ENCODE measurements at places on chromosomes 12 and 14.

GRCh38 chr12:56061982-56062381 is 18.0 kb upstream of the ERBB3 start:
- DNase-seq: no peak
- no peak overlapping the region for H3K4me3 ChIP-seq
- H3K4me1 ChIP-seq: peaks cover 3% of the 10 kb centered on the region
- no peaks in the 10 kb centered on the region for H3K36me3 ChIP-seq

DNA sequence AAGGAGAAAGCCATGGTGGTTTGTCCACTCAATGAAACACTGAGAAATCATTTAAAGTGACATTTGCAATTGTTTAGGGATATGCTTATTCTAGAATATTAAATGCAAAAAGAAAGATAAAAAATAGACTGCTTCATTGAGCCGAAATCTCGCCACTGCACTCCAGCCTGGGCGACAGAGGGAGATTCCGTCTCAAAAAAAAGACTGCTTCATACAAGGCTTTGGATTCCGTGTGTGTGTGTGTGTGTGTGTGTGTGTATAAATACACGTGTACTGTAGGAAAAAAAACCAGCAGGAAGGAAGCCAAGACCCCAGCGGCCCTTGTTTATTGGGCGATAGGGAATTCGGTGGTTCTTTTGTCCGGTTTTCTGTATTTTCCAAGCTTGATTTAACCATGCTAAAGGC is 3.2 kb upstream of the ZNF839 start:
- H3K4me3 ChIP-seq: peak overlapping the region; percentile 95
- peak overlapping the region; percentile 98 for H3K27ac ChIP-seq
- DNase-seq: peak; percentile 62

DNA sequence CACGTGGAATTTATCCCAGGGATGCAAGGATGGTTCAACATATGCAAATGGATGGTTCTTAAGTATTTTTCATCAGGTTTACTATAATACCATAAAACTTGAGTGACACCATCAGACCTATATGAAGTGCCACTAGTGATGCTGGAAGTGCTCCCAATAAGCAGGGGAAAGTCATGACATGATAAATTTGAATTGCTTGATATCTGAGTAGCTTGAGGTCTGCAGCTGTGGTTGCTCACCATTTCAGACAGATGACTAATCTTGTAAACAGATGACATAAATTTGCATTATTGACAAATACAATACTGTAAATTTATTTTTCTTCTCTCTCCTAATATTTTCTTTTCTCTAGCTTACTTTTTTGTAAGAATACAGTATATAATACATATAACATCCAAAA is 13.7 kb upstream of the PRPF39 start:
- H3K4me3 ChIP-seq: no peak overlapping the region
- H3K36me3 ChIP-seq: no peaks in the 10 kb centered on the region
- DNase-seq: no peak
- no peak overlapping the region for H3K27ac ChIP-seq
- no peaks in the 10 kb centered on the region for H3K4me1 ChIP-seq

DNA sequence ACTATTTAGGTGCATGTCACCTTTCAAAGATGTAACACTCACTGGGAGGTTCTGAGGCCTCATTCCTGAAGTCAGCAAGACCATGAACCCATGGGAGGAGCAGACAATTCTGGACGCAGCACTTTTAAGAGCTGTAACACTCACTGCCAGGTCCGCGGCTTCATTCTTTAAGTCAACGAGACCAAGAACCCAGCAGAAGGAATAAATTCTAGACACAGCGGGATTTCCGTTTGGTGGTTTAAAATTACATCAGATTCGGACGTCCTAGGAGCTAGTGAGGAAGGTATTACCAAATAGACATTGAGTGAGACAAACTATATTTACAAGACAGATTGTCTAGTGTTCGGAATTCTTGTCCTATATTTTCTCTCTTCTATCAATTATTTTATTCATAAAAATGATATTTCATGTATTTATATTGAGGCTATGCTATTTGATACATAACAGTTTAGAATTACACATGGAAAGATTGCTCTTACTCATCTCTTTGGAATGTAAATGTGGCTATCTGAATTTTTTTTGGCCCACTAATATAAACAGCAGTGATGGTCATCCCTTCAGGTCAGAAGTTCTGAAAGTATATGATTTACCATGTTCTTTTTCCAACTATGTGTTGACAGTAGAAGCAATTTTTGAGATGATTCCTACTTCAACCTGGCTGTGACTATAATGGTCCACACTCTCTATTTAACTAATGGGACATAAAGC is 1973.0 kb upstream of the FLRT2 start:
- H3K27me3 ChIP-seq: no peaks in the 10 kb centered on the region
- no peak overlapping the region for H3K27ac ChIP-seq
- H3K4me1 ChIP-seq: no peaks in the 10 kb centered on the region
- DNase-seq: no peak
- H3K36me3 ChIP-seq: no peaks in the 10 kb centered on the region

DNA sequence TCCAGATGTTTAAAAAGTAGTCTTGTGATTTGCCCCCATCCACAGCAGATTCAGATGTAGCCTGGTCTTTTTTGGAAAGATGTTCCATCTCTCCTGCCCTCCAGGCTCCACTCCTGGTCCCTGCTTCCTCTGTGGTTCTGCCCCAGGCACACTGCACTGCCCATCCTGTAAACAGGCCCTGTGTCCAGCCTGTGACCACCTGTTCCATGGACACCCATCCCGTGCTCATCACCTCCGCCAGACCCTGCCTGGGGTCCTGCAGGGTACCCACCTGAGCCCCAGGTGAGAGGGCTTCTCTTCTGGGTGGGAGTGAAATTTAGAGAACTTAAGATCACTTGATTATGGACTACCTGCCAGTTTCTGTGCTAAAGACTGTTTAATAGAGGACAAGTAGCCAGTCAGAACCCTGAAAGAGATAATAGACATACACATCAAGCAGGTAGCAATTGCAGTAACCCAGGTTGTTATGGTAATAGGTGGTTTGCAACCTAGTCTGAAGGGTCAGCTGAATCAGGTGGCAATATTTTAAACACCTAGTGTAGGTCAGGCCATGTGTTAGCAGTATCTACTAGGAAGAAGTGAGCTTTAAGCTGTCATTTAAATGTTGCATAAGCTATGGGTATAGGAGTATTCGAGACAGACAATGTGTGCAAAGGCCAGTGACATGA is 2.1 kb downstream of the RNF31 start:
- H3K27me3 ChIP-seq: no peaks in the 10 kb centered on the region
- peaks cover 51% of the 10 kb centered on the region for H3K36me3 ChIP-seq
- peak overlapping the region; percentile 40 for H3K4me3 ChIP-seq

DNA sequence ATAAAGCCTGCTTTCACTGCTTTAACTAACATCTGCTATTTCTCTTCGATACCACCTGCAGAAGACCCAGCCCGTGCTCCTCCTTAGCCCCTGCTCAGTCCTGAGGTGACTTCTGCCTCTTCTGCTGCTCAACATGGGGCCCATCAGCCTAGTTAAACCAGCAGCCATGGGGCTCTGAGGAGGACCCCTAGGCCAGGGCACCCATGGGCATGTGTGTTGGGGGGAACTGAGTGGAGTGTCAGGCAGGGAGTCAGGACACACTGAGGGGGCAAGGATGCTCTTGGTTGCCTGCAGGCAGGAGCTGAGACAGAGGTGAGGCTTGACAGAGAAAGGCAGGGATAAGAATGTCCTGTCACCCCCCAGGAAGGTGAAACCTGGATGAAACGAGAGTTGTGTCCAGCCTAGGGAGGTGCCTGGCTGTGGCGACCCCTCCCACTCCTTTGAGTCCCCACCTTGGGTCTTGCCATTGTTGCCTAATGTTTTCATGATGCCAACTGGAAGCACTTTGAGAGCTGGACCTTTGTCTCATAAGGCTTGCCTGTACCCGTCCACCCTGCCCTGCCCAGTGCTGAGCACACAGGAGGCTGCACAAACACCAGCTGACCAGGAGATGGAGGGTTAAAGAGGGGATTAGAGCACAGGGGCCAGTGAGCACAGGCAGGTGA is 12.5 kb upstream of the RABGGTA start:
- no peak overlapping the region for H3K27ac ChIP-seq
- H3K4me1 ChIP-seq: peaks cover 26% of the 10 kb centered on the region
- H3K4me3 ChIP-seq: no peak overlapping the region
- DNase-seq: no peak
- no peaks in the 10 kb centered on the region for H3K27me3 ChIP-seq

DNA sequence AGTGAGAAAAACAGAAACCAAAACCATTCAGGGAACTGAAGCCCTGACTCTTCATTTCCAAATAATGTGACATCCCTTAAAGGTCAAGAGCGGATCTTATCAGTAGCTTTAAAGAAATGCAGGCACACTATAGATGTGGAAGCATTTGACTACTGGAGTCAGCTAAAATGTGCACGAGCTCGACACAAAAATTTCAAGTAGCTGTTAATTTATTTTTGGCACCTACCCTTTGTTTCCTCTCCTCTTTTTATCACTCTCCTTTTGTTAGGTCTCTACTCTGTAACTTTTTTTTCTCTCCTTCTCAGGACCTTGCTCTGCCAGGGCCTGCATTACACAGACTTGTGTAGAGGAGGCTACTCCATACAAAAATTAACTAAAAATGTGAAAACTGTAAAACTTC is 58.3 kb downstream of the FGD6 start:
- H3K27ac ChIP-seq: no peak overlapping the region
- no peaks in the 10 kb centered on the region for H3K4me1 ChIP-seq
- no peaks in the 10 kb centered on the region for H3K27me3 ChIP-seq
- DNase-seq: no peak

DNA sequence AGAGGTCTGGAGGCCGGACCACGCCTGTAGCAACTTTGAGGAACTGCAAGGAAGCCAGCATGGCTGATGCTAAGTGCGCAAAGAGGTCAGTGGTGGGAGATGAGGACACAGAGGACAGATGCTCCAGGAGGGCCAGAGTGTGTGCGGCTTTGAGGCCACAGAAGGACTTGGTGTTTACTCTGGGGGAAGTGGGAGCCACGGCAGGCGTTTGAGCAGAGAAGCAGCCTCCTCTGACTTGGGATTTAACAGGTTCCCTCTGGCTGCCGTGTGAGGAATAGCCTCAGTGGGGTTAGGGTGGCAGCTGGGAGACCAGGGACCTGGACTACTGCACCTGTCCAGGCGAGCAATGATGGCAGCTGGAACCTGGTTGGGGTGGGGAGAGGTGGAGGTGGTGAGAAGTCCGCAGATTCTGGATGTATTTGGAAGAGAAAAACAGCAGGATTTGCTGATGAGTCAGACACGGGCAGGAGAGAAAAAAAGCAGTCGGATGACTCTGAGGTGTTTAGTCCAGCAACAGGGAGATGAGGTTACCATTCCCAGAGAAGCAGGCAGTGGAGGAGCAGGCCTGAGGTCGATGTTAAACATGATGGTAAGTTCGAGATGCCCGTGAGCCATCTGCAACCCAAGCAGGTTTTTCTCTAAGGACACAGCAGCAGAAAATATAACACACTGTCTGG is 143.5 kb downstream of the SCARB1 start:
- H3K27ac ChIP-seq: no peak overlapping the region
- peaks cover 3% of the 10 kb centered on the region for H3K4me1 ChIP-seq
- H3K4me3 ChIP-seq: no peak overlapping the region
- H3K36me3 ChIP-seq: no peaks in the 10 kb centered on the region
- H3K27me3 ChIP-seq: no peaks in the 10 kb centered on the region

- H3K36me3 ChIP-seq: peaks cover 19% of the 10 kb centered on the region
- H3K4me1 ChIP-seq: peaks cover 75% of the 10 kb centered on the region
Measured at GRCh38 chr14:89588840-89589296, 171.8 kb upstream of the FOXN3 start.

DNA sequence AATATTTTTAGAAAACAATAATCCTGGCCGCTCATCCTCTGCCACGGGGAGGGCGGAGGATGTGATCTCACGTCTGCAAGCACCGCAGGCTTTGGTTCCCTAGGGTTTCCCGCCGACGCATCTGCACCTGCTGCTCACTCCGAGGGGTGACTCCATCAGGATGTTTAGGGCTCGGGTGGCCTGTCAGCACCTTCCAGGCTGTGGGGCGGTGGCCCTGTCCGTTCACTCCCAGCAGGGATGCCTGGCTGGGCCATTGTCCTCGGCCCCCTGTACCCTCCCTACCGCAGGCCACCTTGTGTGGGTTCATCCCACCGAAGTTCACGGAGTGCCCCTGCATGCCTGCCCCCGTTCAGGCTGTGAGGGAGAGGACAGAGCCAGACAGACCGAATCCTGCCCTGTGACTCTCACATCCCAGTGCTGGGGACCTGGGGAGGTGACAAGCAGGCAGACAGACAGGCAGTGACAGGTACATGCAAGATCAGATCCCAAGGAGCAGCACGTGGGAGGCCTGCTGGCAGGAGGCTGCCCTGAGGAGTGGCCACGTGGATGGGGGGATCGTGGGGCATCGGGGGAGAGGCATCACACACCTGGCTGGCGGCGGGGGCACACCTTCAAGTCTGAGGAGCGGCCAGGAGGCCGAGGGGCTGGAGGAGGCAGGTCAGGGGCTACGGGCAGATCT is 112.6 kb downstream of the ADGRD1 start:
- DNase-seq: no peak
- peaks cover 4% of the 10 kb centered on the region for H3K27me3 ChIP-seq
- no peak overlapping the region for H3K27ac ChIP-seq

DNA sequence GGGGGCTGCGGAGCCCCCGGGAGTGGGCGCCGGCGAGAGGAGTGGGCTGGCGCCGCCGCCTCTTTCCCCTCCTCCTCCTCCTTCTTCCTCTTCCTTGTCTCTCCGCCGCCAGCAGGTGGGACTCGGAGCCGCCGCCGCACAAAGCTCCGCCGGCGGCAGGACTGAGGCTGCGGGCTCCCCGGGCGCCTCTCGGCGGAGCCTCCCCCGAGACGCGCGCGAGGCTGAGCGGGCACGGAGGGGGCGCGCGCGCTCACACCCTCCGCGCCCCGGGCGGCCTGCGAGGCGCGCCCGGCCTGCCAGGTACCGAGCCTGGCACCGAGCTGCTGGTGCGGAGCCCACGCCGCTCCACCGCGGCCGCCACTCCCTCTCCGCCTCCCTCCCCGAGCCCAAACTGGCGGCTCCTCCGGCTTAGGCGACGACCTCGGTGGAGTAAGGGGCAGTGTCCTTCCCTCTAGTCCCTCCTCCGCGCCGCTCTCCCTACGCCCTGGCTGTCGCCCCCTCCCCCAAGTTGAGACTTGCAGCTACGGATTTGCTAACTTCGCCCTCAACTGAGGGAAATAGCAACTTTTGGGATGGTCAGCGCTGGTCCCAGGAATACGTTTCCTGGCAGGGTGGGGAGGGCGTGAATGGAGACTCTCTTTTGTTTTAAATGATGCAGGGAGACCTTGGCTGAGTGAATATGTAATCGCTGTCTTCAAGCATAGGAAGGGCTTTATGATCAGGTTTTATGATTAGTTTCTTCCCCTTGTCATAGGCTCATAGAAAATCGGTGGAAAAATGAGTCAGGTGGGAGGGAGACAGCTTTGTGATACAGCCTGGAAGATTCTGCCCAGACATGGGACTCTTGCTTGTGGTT is 199.5 kb upstream of the CAND1 start:
- H3K27ac ChIP-seq: peak overlapping the region; percentile 41
- no peaks in the 10 kb centered on the region for H3K36me3 ChIP-seq
- DNase-seq: peak; percentile 53
- peaks cover 25% of the 10 kb centered on the region for H3K4me1 ChIP-seq

- no peak overlapping the region for H3K27ac ChIP-seq
- no peak overlapping the region for H3K4me3 ChIP-seq
- DNase-seq: no peak
- no peaks in the 10 kb centered on the region for H3K36me3 ChIP-seq
- no peaks in the 10 kb centered on the region for H3K27me3 ChIP-seq
Measured at GRCh38 chr12:28870839-28871440, 278.1 kb upstream of the FAR2 start.

Data from activated naive CD4-positive, alpha-beta T cell treated with anti-CD3 and anti-CD28 coated beads for 36 hours (primary cell).